Erythroblast (primary cell): ENCODE measurements at places on chromosomes 4 and X.

- no peak for DNase-seq
Measured at GRCh38 chr4:101763576-101763975, 27.0 kb upstream of the BANK1 start.

DNA sequence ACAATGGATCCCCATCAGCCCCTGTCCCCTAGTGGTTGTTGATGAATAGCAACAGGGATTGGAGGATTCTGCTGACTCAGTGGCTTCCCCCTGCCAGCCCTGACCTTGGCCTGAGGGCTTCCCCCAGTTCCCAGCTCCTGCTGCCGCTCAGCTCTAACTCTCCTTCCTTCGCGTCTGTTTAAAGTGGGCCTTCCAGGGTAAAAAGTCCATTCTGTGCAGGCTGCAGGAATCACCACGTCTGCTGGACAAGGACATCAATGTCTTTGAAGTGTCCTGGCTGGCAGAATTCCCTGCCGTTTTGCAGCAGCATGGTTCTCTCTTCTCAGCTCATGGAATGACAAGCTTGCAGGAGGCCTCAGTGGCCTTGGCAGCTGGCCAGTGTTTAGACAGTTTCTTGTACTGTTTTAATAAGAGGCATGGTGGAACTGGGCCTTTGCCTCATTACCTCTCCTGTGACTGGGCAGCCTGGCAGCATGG is 152.5 kb upstream of the STX18 start:
- DNase-seq, result no peak

DNA sequence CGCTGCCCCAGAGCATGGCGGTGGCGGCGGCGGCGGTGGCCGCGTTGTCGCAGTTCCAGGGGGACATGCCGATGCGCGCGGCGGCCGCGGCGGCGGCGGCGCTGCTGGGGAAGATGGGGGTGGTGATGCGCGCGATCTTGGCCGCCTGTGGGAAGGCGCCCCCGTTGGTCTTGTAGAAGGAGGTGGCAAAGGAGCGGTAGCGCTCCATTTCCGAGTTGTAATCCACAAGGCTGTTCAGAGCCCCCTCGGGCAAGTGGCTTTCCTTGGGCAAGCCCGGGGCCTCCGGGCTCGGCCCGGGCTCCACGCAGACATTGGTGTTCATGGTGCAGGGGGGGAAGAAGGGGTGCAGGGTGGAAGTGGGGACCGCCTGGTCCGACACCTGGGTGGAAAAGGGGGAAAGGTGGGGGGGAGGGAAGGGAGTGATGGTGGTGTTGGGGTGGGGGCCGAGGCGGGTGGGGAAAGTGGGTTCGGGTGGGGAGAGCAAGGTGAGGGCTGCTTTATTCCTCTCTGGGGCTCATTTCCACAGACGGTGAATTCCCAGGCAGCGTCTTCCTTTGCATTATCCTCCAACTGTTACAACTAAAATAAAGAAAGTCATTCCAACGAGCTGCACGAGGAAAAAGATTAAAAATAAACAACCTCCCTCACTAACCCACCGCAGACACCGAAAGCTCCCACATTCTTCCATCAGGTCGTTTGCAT is 3.1 kb downstream of the CXXC4 start:
- peak; percentile 26 for DNase-seq

GRCh38 chr4:24230955-24231354 is 341.1 kb upstream of the PPARGC1A start:
- no peak for DNase-seq

DNA sequence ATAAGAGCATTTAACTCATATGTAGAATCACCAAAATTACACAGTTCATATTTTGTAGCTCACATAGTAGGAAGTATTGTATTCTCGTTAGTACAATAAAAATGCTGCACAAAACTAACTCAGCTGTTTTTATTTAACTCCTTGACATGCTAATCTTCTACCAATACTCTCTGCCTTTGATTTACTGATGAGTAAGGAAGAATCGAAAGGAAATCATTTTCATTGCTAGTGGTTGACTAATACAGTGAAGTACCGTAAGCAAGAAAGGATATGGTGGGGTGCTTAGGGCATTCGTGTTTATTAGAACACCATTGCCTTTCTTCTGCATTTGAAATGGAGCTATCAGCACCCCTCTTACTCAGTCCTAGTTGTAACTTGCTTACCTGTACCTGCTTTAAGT is 1239.1 kb upstream of the TENM3 start:
- DNase-seq, result no peak

DNA sequence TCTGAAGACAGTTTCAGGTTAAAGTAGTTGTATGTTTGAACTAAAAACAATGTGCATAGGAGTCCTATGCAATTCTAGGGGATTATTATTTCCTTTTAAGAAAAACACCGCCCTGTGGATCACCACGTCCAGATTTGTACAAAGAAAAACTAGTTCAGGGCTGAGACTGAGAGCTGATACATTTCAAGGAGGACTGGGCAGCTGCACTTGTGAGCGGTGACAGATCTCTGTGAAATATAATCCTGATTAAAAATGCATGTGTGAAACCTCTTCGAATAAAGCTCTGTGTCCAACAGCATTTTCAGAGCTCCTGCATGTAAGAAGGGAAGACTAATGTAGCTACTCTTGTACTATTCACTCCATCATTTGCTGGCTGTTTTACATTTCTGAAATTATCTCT is 365.8 kb upstream of the PITX2 start:
- DNase-seq, result no peak

DNA sequence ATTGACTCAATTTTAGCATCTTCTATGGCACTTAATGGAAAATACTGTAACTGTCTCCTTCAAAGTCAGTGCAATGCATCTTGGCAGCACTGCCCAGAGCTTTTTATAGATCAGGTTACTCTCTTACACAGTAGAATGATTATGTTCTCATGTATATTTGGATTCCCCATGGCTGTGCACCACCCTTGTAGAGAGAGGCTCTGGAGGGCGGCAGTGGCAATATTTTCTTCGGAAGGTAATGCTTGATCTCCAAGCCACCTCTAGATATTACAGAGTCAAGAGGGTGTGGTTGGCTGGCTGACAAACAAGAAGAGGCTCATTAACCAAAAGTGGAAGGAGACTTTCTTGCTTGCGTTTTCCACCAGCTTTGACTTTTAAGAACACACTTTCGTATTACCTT is 72.8 kb upstream of the ARSJ start:
- no peak for DNase-seq

DNA sequence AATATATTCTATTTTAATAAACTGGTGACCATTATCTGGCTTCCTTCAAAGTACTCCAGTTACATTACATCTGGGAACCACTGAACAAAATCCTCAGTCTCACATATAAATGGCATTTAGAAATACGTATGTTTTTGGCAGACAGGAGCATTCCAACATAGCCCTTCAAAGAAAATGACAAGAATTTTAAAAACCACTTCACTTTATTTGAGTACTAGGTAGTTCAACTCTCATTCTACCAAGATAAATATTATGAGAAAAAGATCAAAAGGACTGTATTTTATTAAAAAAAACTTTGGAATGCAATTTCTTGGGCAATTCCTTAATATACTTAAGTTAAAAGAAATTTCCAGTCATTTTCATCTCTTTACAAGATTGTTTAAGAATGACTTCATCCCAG is 17.6 kb downstream of the TNIP3 start:
- DNase-seq, result no peak

DNA sequence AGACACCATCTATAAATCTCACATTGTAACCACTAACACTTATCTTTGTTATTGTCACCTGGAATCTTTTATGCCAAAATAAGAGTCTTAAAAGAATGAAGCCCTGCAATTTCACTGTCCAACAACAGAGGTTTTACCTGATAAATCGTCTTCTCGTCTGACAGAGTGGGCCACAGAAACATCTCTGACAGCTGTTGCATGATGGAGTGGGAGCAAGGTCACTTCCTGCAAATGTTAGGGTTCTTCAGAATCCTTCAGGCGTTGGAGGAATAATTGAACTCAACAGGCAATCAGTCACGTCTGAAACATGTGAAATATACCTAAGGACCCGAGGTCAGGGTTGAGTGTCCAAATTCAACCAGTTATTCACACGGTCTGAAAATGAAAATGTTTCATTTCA is 353.6 kb downstream of the TRIML1 start:
- no peak for DNase-seq

DNA sequence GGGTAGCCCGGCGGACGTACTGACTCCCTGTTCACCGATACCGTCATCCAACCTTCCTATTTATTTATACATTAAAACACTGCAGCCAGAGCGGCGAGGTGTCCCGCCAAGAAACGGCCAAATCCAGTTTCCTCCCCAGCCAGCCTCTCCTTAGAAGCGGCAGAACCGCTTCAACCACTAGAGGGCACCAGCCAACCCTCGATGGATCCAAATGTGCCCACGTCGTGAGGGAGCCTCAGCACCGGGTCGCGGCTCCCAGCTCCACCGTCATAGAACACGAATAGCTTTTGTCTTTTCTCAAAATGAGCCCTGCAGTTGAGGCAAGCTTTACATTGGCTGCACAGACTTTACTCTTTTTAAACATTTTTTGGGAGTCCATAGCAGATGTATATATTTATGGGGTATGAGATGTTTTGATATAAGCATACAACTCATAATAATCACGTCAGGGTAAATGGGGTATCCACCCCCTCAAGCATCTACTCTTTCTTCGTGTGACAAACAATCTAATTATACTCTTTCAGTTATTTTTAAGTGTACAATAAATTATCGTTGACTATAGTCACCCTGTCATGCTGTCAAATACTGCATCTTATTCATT is 13.0 kb upstream of the HELT start:
- DNase-seq, result peak; percentile 85

DNA sequence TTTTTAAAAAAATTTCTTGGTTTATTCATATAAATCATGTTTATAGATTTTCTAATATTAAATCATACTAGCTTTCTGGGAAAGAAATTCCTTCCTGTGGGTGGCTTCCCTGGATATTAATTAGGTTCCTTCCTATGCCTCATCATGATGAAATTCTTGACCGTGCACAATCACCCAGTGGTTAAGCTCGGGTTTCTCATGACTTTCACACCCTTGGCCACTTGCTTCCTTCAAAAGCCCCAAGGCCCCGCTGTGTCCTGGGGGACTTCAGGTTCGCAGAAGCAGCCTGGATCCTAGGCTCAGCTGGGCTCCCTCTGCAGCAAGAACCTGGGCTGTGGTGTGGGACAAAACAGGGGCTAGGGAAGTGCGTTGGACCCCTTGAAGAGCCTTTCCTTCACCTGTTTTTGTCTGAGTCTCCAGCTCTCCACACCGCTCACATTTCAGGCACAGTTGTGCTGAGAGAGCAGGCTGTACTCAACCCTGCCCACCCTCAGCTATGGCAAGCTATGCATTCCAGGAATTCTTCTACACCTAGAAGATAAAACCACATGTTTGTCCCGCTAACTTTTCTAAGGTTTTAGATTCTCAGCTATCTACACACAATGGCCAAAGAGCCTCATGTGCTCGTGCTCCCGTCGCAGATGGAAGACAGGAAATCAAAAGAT is 48.9 kb upstream of the TMSB15B start:
- DNase-seq, result no peak

GRCh38 chr4:89119166-89119565 is 7.8 kb downstream of the TIGD2 start:
- DNase-seq, result no peak
